ENCODE measurements at places on chromosomes 4 and X.

- DNase-seq = no peak
These were observed 64.9 kb upstream of the FRMPD3 start for GRCh38 chrX:107384397-107385105.

DNA sequence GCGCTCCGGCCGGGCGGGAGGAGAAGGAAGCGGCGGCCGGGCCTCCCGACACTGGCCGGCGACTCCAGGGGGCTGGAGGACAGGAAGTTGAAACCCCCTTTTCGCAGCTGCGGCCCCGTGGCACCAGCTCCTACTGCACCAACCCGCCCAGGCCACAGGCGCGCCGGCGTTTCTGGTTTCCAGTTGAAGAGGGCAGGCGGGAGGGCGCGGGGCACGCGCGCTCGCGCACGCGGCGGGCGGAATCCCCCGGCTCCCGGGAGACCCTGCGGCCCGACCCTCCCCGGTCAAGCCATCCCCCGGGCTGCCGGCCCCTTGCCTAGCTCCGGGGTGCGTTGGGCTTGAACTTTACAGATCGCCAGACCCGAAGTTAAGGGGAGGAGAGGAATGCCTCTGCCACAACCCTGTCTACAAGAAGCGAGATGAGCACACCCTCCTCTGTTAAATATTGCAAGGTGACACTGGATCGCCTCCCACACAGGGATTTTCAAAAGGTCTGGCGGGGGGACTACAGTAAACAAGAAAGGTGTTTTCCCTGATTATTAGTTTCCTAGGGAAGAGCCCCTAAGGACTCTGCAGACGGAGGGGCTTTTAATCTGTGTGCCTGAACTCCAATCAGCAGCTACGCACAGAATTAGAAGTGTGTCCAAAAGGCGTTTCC is 1.4 kb downstream of the ELOVL6 start:
- DNase-seq = peak; percentile 36

DNA sequence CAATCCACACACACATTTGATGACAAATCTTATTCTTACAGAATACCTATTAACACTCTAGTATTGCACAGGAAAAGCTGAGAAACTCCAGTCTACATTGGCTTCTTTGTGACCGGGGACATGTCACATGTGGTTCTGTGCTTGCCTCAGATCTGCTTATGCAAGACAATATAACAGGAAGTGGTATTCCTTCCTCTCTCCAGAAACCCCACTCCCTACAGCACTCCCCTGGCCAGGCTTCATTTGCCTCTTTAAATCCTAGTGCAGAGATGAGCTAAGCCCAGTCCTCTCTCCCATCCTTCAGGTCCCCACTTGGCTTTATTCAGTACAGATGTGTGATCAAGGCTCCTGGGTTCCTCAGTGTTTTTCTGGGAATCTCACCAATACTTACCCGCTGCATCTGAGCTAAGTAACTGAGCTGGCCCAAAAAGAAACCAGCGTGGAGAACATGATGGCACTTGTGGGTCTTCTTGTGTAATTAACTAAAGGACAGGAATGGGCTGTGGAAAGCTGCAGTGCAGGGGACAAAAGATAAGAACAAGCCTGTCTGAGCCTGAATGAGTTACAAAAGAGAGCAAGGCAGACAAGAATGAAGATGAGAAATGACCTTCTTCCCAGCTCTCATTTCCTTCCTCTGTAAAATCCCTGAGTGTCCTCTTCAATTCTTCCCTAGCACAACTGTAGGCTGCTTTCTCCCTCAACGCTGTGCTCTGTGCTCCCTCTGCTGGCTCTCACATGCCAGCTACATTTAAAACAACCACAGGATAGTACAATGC is 105.6 kb downstream of the HNRNPD start:
- DNase-seq = no peak

DNA sequence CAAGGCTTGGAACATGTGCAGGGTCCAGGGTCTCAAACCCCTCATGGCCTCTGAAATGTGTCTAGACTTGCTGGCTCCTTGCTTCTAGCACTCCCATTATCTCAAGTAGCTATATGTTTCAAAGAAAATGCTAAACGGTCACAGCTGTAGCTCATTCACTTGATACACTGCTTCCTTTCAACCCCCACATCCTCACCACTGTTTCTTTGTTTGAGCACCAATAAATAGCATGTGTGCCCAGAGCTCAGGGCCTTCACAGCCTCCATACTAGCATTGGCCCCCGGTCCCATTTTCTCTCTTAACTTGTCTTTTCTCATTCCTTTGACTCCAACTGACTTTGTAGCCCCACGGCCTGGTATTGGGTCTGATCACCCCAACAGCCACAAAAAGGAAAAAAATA is 801.8 kb downstream of the STIM2 start:
- DNase-seq = no peak

DNA sequence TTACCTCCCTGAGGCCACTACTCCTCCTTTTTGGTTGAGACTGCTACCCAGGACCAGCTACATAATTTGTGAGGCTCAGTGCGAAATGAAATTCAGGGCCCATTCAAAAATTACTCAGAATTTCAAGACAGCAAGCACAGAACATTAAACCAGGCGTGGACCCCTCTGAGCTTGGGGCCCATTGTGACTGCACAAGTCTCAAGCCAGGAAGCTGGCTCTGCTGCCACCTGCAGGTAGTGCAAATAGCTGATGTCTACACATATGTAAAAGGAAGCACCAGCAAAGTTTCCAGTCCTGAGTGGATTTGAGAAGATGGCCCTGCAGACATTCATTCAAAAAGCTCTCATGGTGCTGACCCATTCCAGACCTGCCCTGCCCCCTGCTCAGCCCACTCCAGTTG is 213.4 kb upstream of the LNX1 start:
- DNase-seq = no peak

DNA sequence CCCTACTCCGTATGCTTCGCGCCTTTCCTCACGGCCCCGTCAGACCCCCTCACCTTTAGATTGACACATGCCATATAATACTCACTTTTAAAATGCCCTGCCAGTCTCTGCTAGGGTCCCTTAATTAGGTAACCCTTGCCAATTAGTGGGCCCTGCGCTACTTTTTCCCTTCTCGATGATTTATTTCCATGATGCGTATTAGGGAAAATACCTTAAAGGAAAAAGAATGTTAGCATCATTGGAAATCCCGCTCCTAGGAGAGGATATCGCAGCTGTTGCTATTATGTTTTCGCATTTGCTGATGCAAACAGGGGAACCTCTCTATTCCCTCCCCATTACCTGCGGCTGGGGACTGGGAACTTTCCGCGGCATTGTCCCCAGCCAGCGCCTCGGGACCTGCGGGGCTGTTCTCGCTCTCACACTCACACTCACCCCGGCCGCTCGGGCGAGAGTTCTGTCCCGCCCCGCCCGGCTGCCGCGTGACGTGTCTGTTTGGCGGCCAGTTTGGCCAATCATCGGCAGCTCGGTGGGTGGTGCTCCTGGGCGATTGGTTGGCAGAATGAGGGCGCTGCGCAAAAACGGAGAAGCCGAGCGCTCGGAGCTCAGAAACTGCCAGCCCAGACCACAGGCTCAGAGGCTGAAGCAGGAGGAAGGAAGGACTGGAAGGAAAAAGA is at the start of gene PCDH10:
TSS of gene PCDH10 (plus strand) at position 605 of the 674 bp plus-strand sequence. CDS start 847 bp downstream, outside the sequence.
- no peak for DNase-seq

DNA sequence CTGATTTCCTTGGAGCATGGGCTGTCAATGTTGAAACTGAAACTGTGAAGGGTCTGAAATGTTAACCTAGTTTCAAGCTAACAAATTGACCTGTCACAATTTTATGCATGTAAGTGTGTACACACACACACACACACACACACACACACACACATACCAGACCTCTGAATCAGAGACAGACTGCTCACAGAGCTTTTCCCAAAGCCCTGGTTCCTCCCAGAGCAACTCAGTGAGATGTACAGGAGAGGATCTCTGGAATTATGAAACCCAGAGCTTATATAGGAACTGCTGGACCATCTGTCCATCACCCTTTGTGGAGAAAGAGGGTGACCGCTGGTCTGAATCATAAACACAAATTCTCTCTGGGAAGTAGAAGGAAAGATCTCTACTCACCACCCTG is 228.1 kb upstream of the PRPS2 start:
- DNase-seq = no peak

- DNase-seq = no peak
These were observed 319.6 kb upstream of the HS3ST1 start for GRCh38 chr4:11748164-11748872.

Data from activated naive CD8-positive, alpha-beta T cell treated with anti-CD3 and anti-CD28 coated beads, Interleukin-2, amount 50 U/mL, for 16 hours (primary cell).